ENCODE measurements at places on chromosomes 6 and 20.

DNA sequence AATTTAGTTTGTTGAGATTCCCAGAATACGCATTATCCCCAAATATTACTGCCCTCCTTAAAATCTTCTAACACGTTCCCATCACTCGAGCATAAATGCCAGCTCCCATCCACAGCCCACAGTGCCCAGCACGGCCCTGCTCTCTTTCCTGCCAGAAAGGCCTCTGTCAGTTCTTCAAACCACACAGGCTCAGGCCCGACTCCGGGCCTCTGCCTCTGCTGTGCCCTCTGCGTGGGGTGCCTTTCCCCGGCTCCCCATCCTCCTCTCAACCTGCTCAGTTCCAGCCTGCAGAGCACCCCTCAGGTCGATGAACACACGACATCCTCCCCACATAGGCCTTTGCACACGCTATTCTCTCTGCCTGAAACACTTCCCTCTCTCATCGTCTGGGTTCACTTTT lies 12.8 kb downstream of the ULBP3 start:
- DNase-seq, result no peak

DNA sequence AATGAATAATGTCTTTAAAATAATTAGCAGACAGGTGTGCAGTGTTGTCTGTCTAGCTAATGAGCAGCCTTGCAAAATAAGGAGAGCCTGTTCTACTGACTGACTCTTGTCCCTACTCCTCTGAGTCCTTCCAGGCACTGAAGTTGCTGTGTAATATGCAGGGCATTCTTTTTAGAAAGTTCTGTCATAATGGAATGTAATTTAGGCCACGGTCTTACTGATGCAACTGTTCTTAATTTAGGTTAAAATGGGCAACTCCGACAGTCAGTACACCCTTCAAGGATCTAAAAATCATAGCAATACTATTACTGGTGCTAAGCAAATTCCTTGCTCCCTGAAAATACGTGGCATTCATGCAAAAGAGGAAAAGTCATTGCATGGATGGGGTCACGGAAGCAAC lies 133.9 kb downstream of the TIAM2 start:
- DNase-seq, result no peak

- DNase-seq, result no peak
Measured at GRCh38 chr6:36035225-36035624, 7.6 kb downstream of the MAPK14 start.

DNA sequence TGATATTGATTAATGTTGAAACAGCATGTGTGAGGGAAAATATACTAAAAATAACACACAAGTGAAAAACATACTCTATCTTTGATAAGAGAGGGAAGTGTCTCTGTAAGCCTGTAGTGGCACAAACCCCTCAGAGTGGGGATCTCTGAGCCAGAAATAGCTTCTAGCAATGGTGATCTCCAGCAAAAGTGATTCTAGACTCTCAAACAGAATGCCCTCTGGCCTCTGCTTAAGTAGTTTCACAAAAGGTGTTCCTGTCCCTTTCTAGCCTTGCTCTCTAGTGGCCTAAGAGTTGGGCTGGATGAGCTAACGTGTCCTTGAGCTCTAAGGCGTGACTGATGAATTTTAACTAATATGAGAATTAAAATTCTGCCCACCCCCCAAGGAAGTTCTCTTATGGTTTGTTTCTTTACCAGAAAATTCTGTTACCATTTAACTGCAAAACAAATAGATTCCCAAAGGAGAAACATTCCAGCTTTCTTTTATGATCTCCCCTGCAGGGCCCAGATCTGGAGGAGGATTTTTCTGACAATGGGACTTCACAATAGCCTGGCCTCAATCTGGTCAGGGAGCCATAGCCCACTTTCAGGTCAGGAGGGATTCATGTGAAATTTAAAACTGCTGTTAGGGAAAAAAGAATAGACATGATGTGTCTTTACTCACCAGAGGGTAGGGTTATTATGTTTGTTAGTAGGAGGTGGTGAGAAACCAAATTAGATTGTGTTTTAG lies 182.5 kb upstream of the LAMP5 start:
- DNase-seq, result no peak

GRCh38 chr20:53828682-53829254 lies 235.1 kb upstream of the ZNF217 start:
- DNase-seq, result no peak

DNA sequence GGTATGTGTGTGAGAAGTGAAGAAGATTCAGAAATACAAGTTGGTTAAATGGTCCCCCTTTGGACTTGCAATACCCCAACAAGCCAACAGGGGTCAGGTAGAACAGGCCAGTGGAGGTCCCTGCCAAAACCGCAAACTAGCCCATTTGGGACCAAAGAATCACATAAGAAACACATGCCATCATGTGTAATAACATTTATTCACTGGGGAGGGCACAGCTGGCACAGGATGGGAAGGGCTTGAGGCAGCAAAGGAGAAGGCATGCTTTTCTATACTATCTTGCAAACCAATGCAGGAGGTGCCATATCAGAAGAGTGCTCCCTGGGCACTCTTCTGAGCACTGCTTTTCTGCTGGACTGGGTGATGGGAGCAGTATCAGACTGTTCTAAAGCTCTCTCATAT lies 116.1 kb upstream of the TRAF3IP2 start:
- no peak for DNase-seq

GRCh38 chr6:14658886-14659561 lies 541.5 kb downstream of the CD83 start:
- no peak for DNase-seq

- no peak for DNase-seq
Measured at GRCh38 chr6:17710331-17710730, 3.6 kb upstream of the NUP153 start.

DNA sequence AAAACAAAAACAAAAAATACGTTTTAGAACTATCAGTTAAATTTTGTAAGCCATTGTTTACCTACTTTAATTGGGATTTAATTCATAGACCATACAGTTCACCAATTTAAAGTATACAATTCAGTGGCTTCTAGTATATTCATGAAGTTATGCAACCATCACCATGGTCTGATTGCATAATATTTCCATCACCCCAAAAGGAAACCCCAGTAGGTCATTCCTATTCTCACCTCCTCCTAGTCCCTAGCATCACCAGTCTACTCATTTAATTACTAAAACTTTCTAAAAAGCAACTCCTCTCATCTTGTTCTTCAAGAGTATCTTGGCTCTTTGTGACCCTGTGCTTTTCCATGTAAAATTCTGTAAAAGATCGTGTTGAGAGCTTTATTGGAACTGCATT lies 60.2 kb downstream of the ASXL1 start:
- DNase-seq, result no peak

GRCh38 chr20:53789989-53790675 lies 196.5 kb upstream of the ZNF217 start:
- no peak for DNase-seq

DNA sequence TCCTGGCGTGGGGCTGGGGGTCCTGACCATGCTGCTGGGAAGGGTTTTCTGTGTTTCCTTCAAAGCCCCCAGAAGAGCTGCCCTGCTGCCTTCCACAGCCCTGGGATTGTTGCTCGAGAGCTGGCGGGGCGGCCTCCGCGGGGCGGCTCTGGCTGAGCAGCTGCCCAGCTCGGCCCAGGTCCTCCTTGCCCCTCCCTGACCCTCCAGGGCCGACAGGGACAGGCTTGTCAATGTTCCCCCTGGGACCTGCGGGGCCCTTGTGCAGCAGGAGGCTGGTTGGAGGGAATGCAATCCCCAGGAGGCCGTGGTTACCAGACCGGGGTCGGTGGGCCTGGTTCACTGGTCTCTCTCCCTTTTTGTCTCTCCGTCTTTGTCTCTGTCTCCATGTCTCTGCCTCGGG lies 19.9 kb downstream of the GATA5 start:
- DNase-seq, result no peak

Measured in epithelial cell of prostate (primary cell).